ENCODE measurements at places on chromosomes 13 and 19. TPM values are rescaled to one million over a fixed set of nuclear protein-coding genes. Genes with fewer than 3 reads are reported as not detected.

The ZNF541 gene
- not detected for total RNA-seq

The IL27RA gene
- total RNA-seq, result 10.1 TPM

The IZUMO2 gene
- total RNA-seq, result not detected

The CLEC4G gene
- total RNA-seq, result not detected

The ZNF443 gene
- 4.3 TPM for total RNA-seq

- no peak for DNase-seq
Measured at GRCh38 chr13:74246487-74246886, 112.3 kb upstream of the KLF12 start.

DNA sequence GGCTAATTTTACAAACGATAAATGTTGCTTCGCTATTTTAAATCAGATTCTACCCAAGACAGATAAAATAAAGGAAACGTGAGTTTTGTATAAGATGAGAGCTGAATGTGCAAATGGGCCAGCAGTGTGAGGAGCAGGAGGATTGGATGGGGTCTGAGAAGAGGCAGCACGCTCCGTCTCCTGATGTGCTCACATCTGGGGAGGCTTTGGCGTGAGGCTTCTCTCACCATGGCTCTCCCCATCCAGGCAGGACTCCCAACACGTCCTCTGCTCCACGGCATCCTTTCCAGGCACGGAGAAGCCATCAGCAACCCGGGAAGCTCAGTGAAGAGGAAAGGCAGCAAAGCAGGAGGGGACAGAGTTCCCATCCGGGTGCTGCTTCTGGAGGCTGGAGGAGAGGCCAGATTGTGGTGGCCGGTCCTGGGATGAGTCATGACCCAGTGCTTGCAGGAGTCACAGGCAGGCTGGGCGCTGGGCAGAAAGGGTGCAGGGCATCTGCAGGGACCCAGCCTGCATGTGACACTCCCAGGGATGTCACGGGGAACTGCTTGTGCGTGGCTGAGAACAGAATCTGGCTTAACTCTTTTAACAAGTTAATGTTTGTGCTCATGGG, 47.5 kb downstream of the ZNF536 start:
- no peak for DNase-seq

DNA sequence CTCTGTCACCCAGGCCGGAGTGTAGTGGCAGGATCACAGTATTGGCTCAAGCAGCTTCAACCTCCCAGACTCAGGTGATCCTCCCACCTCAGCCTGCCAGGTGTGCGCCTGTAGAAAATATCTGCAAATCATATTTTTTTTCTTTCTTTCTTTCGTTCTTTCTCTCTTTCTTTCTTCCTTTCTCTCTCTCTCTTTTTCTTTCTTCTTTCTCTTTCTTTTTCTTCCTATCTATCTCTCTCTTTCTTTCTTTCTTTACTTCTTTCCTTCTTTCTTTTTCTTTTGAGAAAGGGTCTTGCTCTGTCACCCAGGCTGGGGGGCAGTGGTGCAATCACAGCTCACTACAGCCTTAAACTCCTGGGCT, 16.3 kb upstream of the IGSF23 start:
- no peak for DNase-seq

DNA sequence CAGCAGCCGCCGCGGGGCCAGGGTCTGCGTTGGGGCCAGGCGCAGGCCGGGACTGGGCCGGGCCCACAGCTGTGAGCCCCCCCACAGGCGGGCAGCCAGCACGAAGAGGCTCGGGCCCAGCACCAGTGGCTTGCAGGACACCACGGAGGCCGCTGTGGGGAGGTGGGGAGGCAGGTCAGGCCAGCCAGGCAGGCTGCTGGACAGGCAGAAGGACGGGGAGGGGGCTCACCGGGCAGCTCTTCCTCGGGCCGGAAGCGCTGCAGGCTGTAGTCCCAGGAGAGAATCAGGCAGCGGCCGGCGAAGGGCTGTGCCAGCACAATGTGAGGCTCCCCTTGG, 8.3 kb downstream of the LGI4 start:
- no peak for DNase-seq

DNA sequence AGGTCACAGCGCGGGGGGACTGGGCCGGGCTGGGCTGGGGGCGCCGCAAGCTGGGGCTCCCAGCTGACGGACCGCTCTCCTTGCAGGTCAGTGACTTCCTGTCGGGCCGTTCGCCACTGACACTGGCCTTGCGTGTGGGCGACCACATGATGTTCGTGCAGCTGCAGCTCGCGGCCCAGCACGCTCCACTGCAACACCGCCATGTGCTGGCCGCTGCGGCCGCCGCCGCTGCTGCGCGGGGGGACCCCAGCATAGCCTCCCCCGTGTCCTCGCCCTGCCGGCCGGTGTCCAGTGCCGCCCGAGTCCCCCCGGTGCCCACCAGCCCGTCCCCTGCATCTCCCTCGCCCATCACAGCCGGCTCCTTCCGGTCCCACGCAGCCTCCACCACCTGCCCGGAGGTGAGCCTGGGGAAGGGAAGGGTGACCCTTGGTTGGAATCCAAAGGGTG, 5.7 kb downstream of the MIDN start:
- DNase-seq, result no peak

GRCh38 chr13:29861694-29862110, 11.3 kb upstream of the UBL3 start:
- DNase-seq, result no peak

GRCh38 chr19:49362048-49362928, at the start of gene TEAD2:
Gene TEAD2, minus strand, starts transcription at chr19:49362416. Its CDS starts 2,341 bp downstream, at chr19:49360075.
- DNase-seq, result no peak

GRCh38 chr13:91078093-91078679, 269.3 kb upstream of the MIR17HG start:
- no peak for DNase-seq

GRCh38 chr19:920051-920864, 3.1 kb downstream of the KISS1R start:
- no peak for DNase-seq

DNA sequence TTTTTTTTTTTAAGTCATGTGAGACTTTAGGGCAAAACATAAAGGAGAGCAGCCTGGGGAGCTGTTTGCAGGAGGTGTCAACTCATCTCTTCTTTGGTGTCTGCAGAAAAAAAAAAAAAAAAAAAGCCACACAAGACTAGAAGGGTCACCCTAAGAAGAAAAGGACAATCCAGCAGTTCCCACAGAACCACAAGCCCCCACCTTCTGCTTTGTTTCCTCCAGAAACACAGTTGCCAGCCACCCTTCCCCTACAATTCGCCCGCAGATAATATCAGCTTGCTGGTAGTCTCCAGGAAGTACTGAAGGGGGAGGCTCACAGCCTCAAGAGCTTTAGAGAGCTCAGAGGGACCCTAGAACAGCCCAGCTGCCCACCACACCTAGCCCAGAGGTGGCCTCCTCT, 22.3 kb upstream of the ZBTB7A start:
- no peak for DNase-seq

DNA sequence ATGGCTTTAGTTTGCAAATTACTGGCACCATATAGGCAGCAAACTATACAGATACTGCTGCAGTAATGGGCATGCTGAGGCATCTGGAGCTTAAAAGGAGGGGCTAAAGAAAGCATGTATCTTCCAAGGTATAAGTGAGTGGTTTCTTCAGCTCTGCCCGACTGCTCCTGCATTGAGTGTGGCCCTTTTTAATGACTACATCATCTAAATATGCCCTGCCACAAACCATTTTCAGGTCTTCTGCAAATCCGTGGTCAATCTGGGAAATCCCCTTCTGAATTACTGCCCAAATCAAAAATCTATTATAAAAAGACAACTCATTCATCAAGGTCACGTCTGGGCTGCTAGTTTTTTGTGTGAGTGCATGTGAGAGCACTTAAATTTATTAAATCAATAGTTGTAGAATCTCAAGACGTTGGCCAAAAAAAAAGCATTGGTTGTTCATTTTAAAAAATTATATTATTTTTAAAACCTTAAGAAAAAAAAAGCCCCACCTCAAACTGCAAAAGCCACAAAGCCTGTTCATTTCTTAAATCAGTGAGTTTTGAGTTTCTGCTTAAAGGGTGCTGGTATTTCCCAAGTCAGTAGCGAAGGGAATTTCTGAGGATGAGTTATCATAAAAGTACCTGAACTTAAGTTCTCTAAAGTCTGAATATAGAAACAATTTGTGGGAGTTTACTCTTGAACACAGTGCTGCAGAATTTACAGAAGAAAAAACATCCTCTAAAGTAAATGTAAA, 16.3 kb downstream of the LCP1 start:
- DNase-seq, result no peak

DNA sequence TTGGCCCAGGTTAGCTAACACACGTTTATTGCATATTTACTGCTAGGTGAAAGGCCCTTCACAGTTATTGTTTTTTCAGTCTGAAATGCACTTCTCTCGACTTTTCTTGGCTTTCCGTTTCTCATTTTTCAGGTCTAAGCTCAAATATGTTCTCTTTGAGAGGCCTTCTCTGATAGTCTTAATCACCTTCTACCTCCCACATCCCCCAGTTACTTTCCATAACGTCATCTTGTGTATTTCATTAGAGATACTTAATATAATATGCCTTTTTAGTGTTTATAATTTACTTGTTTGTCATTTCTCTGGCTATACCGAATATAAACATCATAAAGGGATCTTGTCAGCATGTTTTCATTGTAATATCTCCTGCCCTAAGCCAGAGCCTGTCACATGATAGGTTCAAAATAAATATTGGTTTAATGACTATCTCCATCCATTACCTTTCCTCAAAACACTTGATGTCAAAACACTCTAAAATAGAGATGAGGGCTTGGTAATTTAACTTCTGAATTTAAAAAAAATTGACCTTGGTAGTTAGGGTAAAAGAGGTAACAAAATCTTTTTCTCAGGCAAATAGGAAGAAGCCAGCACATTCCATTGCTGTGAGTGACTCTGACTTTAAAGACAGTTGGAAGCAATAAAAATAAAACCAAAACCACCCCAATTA, 168.6 kb upstream of the RFC3 start:
- DNase-seq, result no peak

DNA sequence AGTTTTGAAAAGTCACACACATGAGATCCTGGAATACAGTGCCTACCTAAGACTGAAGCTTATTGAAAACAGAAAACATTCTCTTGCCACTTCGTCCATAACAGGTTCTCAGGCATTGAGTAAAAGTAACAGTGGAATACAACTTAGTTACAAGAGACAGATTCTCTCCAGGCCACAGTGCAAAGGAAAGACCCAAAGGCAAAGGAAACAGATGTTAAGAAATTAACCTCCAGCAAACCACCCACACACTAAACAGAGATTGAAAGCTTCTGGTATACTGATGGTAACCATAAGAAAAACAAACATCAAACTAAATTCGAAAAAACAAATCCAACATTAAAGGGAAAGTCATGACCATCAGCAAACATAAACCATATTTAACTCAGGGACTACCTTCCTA, 914.7 kb downstream of the SLITRK5 start:
- DNase-seq, result no peak

DNA sequence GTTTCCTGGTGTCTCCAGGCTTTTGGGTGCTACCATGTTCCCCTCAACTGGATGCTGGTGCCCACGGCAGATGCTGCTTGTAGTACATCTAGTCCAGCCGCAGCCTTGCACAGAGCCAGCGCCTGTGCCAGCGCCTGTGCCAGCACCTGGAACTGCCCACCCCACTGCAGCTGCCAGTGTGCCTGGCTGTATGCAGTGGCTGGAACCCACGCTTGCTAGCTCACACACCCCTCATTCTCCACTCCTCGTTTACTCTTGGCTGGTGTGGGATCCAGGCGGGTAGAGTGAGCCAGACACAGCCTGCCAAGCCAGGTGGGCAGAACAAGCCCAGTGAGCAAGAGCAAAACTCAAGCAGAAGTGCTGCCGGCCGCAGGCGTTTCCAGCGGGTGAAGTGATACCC, 428.6 kb downstream of the SLITRK1 start:
- no peak for DNase-seq

- no peak for DNase-seq
Measured at GRCh38 chr19:12345197-12345596, 11.8 kb upstream of the ZNF563 start.

DNA sequence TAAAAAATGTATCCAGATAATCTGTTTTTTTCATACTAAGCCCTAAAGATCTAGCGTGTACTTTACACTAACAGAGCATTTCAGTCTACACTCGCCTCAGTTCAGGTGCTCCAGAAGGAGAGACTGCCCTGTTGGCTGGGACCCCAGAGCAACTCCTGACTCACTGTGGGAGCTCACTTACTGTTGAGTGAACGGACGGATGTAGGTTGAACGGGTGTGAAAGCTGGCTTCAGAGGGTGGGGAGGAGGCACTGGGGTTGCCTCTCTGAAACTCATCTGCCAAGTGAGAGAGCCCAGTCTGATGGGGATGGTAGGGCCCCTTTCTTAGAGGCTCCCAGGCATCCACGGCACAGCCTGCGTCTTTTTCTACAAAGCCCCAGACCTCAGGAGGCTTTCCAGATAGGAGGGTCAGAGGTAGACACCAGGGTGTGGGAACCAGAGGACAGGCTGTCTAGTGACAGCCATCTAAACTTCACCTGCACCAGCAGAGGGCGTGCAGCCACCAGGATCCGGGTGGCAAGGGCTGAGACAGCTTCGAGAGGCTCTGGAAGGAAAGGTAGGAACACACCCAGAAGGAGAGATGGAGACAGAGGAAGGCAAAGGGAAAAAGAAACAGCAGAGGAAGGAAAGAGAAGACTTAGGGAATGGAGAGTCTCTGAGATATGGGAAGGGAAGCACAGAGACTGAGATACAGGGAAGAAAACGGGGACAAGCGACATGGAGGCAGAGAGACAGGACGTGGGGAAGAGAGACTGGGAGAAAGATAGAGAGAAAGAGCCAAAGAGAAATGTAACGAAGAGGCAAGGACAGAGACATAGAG, 3.7 kb downstream of the KASH5 start:
- DNase-seq, result no peak

DNA sequence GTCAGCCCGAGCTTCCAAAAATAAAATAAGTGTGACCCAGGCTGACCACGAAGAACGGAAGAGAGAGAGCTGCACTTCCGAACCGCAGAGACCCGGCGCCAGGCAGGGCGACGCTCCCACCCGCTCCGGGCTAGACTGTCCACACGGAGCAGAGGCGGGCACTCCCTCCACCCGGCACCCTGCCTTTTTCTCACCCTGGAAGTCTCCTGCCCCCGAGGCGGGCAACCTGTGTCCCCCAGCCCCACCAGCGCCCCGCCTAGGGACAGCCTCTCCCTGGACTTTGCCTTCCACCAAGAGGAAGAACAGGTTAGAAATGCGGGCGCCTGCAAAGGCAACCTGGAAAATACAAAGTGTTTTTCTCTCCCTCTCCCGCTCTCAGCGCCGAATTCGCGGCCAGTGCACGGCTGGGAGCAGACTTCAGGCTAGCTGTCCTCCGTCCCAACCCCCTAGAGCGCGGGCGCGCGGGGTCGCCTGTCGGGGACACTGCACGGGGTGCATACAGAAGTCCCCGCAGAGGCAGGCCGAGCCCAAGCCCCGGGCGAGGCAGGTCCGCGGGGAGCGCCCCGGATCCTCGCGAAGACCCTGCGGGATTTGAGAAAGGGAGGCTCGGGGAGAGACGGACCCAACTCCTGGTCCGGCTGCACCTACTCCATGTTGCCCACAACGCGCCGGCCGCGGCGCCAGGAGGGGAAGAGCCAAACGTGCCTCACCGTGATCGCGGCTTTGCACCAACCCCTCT, 845 bp downstream of the SPRY2 start:
- no peak for DNase-seq

DNA sequence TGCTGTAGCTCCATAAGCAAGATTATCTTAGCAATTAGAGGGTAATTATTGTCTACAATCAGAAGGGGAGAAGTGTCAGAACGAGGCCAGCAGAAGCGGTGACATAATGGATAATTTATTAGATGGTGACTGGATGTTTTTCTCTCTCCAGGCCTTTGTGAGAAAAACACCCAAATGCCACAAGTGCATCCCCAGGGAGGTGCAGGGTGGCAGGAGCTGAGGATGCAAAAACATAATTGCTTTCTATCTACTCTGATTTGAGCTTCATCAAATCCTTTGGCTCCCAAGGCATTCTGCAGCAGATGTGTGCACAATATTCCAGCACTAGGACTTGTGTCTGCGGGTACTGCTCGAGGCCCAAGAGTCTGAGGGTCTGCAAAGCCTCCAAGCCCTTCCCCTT, 220.1 kb upstream of the SERP2 start:
- DNase-seq, result no peak

GRCh38 chr13:34344816-34345215, 526.9 kb downstream of the RFC3 start:
- DNase-seq, result no peak
